Fibroblast of skin of abdomen (primary cell): ENCODE measurements at places on chromosomes 4 and X.

DNA sequence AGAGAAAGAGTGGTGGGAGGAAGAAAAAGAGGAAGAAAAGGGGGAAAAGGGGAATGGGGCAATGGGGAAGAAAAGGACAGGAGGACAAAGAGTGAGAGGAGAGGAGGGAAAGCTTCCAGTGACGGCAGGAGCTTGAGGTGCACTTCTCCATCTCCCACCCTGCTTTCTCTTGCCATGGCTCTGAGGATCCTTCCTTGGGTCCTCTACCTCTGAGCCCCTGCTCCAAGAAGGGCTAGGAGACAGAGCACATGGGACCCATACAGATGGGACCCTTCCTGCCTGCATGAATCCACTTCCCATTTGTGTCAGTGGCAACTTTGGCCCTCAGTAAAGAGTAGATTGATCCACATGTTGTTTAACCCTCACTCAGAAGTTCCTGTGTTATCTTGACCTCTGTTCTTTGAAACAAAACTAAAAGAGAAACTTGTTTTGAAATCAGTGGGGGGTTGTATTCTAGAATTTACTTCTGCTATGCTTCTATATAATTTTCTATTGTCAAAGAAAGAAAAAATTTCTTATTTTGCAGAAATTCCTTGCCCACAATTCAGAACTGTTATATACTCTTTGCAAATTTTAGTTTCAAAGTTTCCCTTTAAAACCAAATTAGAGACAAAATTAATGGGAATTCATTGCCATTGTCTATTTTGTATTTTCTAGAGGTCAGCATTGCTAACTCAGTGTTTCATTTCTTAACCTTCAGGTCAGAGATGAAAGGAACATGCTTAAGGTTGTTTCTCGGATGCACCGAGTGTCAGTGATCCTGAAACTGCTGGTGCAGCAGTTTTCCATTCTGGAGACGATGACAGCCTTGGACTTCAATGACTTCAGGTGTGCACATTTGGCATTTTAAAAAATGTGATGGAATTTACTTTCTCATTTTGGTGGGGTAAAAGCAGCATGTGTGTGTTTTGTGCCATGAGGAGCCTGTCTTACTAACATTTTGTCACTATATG is 5.0 kb downstream of the TDO2 start:
- no peak for DNase-seq

GRCh38 chr4:94976371-94977011 is 218.7 kb downstream of the BMPR1B start:
- peak; percentile 88 for DNase-seq

GRCh38 chr4:4519297-4519894 is 22.5 kb downstream of the STX18 start:
- DNase-seq: no peak

DNA sequence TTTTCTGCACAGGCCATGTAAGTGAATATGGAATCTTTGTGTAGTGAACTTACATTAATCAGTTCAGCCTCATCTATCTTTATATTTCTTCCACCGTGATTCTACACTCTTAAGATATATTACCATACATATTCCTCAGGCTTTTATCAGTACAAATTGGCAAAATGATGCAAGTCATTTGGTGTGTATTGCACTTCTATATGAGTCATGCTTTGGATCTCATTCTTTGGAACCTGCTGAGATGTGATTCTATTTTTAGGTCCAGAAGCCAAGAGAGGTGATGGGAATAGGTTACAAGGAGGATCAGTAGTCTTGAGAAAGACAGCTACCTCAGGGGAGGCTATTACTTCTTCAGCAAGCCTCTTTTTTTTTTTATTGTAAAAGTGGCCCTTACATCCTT is 204.4 kb downstream of the ZNF330 start:
- DNase-seq: peak; percentile 76

GRCh38 chr4:5166377-5166776 is 115.1 kb downstream of the STK32B start:
- DNase-seq: no peak

DNA sequence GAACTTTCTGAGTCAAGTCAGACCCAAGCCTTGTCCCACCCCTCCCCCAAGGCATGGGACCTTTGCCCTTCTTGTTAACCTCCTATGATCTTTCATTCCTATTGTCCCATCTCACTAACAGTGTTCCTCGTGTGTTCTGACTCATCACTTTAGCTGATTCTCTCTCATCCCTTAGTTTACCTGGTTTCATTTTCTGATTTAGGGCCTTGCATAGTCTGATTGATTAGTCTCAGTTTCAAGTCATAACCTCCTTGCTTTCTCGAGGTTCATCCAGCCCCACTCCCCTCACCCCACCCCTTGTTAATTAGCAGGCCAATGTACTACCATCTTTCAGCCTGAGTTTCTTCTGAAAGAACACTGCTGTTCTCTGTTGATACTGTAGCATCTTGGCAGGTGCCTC is 517.4 kb downstream of the RPA4 start:
- no peak for DNase-seq

GRCh38 chr4:24876431-24876830 is 36.4 kb downstream of the CCDC149 start:
- no peak for DNase-seq

DNA sequence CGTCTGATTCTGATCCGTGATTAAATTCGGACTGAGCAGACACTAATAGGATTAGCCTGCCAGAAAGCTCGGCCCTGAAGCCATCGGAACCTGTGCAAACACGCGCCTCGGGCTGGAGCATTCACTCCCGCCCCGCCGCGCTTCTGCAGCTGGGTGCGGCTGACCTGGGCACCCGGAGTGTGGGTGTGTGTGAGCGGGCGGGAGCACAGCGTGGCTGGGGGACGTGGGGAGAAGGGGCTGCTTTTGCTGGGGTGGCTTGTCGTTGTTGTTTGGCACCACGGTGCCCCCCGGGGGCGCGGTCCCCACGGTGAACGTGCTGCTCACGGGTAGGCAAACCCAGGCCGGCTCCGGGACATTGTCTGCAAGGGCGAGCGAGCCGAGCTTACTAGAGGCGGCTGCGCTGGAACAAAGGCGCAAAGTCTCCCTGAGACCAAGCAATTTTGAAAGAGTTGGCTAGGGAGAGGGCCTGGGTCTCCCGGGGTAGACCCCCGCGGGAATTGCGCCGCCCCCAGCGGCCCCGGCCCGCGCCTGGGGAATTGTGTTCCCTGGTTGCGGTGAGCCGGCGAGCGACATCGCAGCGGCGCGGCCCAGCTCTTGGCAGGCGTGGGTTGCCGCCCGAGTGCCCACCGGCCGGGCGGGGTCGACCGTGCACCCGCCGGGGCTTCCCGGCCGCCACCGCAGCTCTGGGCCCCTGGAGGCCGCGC is 1.4 kb downstream of the MAMLD1 start:
- DNase-seq: no peak

GRCh38 chr4:159503236-159504008 is 400.5 kb downstream of the RAPGEF2 start:
- DNase-seq: no peak

DNA sequence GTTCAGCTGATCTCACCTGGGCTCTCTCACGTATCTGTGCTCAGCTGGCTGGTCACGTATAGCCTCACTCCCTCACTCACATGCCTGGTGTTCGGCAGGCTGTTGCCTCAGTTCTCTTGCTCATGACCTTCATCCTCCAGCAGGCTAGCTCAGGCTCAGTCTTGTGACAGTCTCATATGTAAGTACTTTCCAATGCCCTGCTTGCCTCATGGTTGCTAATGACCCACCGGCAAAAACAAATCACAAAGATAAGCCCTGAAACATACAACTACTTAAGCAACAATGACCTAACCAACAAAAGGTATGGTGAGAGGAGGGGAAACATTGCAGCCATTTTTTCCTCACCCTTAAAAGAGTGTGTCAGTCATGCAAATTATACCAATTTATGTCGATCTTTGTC is 25.0 kb downstream of the MEPE start:
- DNase-seq: no peak

DNA sequence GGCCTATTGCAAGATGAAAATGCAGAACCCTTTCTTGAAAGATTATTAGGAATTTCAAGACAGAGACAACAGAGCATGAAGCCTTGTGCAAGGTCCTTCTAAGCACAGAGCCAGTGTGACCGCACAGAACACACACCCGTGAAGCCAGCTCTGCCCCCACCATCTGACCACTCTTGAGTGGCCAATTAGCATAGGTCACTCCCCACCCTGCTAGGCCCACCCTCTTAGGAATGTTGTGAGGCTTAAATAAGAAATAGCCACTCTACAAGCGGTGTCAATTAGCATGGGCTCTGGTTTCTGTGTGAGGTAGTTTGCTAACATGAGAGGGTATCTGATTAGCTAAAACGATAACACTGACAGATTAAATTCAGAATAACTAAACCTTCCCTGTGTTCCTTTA is 152.9 kb downstream of the PTTG2 start:
- DNase-seq: no peak
